ENCODE measurements at places on chromosomes 2 and 18. TPM values are rescaled to one million over a fixed set of nuclear protein-coding genes. Genes with fewer than 3 reads are reported as not detected.

DNA sequence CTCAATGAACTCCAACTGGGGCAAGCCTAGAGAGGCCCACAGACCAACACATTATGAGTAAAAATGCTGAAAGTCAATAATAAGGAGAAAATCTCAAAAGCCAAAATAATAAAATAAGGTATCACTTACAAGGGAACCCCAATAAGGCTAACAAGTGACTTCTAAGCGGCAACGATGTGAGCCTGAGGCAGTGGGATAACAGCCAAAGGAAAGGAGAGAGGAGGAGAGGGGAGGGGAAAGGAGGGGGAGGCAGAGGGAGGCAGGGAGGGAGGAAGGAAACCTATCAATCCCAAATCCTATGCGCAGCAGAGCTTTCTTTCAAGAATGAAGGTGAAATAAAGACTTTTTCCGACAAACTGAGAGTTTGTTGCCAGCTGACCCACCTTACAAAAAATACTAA, 6.0 kb upstream of the NFATC1 start:
- DNase-seq = no peak

DNA sequence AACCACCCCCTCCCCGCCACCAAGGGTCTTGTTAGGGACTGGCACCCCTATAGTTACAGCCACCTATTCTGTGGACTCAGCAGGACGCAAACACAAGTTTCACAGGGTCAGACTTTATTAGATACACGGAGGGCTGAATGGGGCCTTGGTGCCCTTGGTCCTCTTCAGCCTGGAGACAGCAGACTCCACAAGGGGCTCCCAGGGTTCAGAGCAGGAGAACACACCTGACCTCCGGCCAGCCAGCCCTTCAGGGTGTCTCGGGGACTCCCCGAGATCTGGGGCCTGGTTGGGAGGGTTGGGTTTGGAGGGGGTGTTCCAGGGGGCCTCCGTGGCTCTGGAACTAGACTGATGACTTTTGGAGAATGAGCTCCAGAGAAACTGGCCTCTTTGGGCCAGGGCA, 2.3 kb upstream of the PREB start:
- no peak for DNase-seq

SLC5A7 gene
- not detected for total RNA-seq

CIDEA gene
- total RNA-seq = not detected

GRCh38 chr2:48112911-48113680, 206.8 kb upstream of the FBXO11 start:
- DNase-seq = no peak

- DNase-seq = no peak
Observed at GRCh38 chr2:174341995-174342685, 7.4 kb downstream of the SP9 start.

Measured in T-cell (primary cell).